ENCODE measurements at places on chromosomes 2 and 18.

- DNase-seq, result no peak
These were observed 935.3 kb upstream of the KLHL29 start for GRCh38 chr2:22449696-22450095.

- no peak for DNase-seq
These were observed 288.9 kb downstream of the SLC4A3 start for GRCh38 chr2:219916281-219916680.

DNA sequence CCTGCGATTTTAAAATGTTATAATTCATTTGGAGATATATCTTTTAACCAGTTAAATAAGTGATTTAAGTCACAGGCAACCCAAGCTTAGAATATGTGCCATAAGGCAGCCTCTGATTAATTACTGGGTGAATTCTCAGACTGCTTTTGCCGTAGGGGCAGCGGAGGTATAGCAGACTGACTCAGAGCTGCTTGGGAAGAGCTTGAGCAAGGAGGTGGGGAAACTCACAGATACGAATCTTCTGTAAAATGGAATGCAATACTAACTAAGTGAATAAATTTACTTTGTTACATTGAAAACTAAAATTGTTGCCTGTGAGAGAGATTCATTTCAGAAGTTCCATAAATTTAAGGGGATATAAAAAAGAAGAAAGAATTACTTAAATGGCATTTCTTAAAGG is 115.4 kb downstream of the KYNU start:
- no peak for DNase-seq

GRCh38 chr2:2238726-2239269 is 92.3 kb downstream of the MYT1L start:
- no peak for DNase-seq

GRCh38 chr2:238879621-238880377 is 31.9 kb downstream of the TWIST2 start:
- no peak for DNase-seq

- DNase-seq, result no peak
These were observed 590 bp upstream of the CCDC138 start for GRCh38 chr2:108786008-108786353.

- DNase-seq, result no peak
These were observed 1610.4 kb upstream of the ZEB2 start for GRCh38 chr2:146130290-146130689.

GRCh38 chr2:215052404-215052803 is 86.0 kb downstream of the ABCA12 start:
- no peak for DNase-seq

DNA sequence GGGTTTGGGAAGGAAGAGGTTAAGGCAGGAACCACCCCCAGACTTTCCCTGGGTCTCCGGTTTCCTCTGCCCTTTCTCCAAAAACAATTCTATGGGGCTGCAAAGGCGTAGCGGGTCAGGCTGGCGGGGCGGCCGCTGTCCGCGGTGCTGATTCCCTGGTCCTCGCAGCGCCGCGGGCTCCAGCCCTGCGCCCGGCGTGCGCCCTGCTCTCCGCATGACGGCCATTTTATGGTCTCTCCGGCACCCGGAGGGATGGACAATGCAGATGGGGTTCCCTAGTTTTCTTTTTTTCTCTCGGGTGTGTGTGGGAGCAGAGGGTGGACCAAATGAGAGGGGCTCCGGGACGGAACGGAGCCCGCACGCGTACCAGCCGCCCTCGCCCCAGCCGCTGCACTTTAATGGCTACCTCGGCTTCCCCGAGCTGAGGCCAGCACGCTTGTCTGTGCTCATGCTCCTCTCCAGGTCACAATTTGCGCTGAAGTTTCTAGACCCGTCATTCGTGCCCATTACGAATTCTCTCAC is 1.6 kb downstream of the ST8SIA3 start:
- no peak for DNase-seq

GRCh38 chr18:28409811-28410210 is 232.9 kb upstream of the CDH2 start:
- no peak for DNase-seq

DNA sequence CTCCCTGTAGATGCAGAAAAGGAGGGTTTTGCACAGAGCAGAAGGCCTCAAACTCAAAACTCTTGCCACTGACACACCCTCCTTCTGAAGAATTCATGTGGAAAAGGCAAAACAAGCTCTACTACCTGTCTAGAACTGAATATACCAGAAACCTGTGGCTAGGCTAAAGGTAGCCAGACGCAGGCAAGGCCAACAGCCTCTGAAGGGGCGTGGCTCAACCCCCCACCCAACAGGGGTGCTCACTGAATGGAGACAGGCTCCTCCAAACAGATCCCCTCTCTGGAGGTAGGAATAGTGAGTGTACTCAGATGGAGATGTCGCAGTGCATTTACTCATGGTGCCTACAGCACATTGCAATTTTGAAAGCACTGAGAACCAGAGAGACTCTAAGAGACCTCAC is 3.0 kb upstream of the STK17B start:
- no peak for DNase-seq

- no peak for DNase-seq
These were observed 63.3 kb upstream of the SMAD7 start for GRCh38 chr18:49013961-49014604.

- no peak for DNase-seq
These were observed 105.3 kb upstream of the UGP2 start for GRCh38 chr2:63736354-63736753.

DNA sequence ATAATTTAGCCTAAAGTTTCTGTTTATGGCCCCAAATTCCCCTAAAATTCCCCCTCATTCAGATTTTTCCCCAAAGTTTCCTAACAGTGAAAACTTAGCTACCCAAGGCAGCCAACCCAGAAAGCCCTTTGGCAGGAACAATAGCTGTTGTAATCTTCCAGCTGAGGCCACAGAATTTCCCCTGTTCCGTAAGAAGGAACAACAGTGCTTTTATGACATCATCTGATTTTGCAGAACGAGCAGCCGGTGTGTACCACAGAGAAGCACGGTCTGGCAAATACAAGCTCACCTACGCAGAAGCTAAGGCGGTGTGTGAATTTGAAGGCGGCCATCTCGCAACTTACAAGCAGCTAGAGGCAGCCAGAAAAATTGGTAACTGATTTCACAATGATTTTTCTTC is 6.3 kb downstream of the TNFAIP6 start:
- DNase-seq, result no peak

DNA sequence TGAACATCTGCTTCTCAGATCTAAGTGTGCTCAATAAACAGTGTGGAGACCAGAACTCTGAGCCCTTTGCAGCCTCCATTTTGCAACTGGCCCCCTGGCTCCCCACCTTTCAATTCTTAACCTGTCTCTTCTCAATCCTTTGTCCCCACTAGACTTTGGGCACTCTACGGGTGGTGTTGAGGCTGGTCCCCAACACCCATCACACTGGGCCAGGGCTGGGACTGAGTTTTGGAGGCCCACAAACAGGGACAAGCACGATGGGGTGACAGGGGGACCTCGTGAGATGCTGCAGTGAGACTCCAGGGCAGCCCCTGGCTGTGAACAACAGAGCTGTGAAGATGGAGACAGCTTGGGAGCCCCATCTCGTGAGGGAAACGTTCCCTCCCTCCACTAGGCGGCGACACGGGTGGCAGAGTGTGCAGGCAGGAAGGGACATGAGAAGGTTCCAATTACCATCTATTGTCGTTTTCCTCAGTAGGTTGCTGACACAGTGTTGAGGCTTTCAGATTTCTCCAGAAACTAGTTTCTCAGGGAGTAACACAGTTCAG is 1.2 kb downstream of the ANKMY1 start:
- DNase-seq, result peak; percentile 69

DNA sequence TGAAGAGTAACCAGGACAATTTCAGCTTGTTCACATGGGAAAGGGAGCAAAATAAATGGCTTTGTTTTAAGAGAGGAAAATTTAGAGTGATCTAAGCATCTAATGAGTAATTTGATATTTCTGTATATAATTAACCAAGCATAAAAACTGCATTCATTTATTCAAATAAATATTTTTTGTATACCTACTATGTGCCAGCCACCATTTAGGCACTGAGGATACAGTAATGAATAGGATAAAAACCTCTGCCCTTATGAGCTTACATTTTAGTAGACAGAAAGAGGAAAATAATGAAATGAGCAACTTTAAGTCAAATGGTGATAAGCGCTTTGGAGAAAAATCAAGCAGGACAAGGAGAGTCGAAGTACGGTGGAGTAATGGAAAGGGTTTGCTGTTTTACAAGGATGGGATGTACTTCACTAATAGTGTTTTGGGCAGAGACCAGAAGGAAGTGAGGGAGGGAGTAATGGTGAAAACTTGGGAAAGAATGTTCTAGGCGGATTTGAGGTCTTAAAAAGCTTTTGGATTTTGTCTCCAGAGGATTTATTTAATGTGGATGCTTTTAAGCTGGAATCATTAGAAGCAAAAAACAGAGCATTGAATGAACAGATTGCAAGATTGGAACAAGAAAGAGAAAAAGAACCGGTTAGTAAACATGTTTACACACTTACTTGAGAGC is 17.4 kb downstream of the NDC80 start:
- DNase-seq, result no peak

DNA sequence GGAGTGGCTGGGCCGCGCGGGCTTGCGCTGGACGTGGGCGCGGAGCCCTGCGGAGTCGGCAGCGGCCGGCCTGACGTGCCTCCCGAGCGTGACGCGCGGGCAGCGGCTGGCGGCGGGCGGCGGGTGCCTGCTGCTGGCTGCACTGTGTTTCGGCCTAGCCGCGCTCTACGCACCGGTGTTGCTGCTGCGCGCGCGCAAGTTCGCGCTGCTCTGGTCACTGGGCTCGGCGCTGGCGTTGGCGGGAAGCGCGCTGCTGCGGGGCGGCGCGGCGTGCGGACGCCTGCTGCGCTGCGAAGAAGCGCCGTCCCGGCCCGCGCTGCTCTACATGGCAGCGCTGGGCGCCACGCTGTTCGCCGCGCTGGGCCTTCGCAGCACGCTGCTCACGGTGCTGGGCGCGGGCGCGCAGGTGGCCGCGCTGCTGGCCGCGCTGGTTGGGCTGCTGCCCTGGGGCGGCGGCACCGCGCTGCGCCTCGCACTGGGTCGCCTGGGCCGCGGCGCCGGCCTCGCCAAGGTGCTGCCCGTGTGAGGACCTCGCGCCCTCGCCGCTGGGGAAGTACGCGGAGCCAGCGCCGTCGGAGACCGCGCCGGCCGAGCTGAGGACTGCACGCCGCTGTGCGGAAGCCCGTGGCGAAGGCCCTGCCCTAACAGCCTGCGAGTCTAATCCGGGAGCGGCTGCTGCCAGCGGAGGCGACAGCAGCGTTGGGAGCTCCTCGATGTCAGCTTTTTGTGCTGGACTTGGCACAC is 526 bp downstream of the SFT2D3 start:
- DNase-seq, result peak; percentile 80

DNA sequence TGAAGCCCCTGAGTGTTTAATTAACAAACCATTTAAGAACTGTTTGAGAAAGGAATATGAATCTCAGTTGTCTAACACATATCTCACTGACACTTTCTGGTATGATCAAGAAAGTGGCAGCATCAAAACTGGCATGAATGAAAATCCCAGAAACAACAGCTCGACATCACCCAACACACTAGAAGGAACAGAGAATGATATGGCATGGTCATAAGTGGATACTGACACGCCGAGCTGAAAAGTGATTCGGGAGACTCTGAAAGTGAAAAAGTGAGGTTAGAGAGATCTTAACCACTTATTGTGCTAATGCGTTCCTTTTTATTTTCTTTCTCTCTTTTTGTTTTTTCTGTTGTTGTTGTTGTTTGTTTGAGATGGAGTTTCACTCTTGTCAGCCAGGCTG is 37.9 kb downstream of the MRPL35 start:
- DNase-seq, result no peak

- DNase-seq, result no peak
These were observed 111.8 kb upstream of the GAREM1 start for GRCh38 chr18:32582455-32582854.
